ENCODE measurements at places on chromosomes 4 and X.

- no peak for DNase-seq
These were observed 148.0 kb upstream of the JADE1 start for GRCh38 chr4:128661479-128661878.

GRCh38 chr4:145315811-145316225, 135.4 kb upstream of the OTUD4 start:
- DNase-seq: no peak

DNA sequence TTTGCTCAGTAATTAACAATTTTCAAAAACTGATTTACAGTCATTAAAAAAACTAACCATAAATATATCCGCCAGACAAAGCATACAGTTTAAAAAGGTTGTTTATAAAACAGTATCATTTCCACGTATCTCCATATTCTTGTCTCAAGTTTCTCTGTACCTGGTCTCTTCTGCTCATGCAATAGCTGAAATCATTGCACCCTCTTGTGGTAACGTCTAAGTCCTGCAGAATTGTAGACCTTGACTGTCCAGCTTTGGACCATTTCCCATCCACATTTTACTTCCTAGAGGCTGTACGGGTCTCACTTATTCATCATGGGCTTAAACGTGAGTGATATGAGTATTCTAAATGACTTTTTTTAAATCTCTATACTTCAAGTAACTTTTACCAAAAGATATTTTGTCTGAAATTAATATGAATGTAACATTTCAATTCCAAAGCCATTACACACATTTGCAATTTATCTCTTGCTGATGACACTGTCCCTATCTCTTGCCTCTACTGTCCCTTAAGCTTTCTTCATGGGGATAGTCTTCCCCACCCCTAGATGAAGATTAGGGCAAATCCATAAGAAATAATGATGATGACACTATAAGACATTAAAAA, 118.5 kb downstream of the BTC start:
- DNase-seq: no peak

DNA sequence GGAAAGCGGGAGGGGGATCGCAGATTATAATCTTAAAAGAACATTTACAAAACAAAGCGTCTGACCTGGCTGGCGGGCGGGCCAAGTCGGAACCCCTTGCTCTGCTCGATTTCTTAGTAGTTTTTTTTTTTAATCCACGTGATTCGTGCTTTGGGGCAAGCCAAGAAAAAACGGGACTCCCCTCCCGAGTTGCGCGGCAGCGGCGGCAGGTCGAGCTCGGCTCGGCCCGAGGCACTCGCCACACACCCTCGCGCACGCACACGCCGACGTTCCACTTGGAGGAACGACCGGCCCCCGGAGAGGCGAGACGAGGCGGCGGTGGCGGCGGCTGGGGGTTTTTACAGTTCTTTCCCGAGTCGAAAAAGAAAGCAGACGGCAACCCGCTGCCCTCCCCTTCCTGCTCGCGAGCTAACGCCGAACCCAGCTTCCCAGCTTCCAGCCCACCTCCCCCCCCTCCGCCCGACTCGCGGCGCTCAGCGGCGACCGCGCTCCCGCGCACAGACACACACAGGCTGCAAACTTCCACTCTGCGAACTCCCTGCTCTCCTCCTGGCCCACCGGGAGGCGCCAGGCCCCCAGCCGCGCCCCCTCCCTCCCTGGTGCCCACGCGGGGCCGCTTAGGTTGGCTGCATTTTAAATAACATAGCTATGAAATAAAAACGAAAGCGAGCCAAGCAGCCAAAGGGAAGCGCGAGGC, 1.2 kb downstream of the BCOR start:
- DNase-seq: no peak

DNA sequence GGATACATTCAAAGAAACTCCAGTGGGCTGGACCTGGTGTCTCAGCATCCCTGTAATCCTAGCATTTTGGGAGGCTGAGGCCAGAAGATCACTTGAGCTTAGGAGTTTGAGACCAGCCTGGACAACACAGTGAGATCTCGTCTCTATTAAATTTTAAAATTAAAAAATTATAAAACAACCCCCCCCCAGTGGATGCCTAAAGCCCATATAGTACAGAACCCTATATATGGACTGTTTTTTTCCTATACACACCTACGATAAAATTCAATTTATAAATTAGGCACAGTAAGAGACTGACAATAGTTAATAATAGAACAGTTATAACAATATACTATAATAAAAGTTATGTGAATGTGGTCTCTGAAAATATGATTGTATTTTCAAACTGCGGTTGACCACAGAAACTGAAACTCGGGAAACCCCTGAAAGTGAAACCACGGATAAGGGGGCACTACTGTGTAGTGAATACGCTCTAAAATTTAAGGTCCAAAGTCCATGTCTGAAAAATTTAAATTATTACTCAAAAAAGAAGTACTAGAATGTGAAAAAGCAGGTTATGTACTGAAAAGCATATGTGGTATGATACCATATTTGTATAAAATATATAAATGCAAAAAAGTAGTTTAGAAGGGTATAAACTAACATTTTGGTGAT, 2.0 kb downstream of the SMIM14 start:
- no peak for DNase-seq

DNA sequence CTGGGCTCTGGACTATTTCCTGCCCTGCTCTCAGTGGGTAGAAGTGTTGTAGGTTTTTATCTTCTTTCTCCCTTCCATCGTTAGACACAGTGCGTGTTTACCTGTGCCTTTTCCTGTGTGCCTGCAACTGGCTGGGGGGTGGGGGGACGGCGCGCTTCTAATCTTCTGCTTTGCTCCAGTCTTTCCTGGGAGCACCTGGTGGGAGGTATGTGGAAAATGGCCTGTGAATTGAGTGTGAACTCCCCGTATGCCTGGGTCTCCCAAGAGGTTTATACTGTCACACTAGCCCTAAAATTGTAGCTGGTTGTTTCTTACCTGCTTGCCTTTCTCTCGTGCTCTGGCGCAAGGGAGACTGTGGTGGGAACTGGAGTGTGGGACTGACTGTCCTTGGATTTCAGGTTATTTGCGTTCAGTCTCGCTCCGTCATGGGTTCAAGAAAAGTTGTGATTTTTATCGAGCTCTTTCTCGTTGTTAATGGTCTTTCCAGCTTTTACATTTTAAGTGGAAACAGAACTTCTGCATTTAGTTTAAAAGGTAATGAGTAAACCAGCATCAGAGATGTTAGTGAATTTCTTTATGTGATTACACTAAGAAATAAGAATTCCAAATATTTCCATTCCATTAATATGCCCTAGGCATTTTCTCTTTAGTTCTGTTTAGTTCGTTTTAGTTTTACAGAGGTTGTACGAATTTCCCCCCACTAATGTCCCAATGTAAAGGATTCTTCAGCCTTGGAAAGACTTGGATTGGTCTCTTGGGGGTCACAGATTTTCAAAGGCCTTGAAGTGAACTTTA, 15.3 kb downstream of the MRPL1 start:
- no peak for DNase-seq

DNA sequence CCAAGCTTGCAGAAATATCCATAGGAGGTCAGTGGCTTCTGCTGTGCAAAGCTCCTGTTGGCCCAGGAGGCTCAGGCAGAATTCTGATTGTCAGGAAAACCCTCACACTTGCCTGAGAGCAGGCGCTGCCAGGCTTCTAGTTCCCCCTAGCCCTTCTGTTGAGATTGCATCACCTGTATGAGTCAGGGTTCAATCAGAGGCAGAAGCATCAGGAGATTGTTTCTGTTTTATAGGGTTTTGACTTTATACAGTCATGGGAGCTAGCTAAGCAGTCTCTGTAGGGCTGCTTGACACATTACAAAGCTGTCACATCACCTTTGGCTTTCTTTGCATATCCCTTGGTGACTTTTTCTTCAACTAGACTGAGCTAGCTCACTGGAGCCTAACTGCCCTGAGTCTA, 27.8 kb downstream of the DIPK2B start:
- no peak for DNase-seq

DNA sequence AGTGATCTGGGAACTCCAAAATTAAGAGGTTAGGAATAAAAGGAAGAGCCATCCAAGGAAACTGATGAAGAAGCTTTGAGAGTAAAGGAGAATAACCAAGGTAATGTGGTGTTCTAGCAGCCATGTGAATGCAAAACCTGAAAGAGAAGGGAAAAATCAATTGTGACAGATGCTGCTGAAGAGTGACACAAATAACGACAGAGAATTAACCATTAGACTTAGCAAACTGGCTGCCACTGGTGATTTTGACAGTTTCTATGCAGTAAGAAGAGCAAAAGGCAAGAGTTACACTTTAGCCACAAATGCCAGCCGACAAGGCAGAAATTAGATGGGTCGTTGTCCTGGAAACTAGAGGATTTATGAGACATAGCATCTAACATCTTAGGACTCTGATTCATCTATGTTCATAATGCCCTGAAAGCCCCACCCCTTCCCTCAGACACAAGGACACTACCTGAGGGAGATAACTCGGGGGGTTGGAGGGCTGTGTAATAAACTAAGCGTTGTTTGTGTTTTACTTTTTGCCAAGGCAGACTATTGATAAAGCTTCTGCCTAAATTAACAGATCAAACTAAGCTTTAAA, 13.0 kb upstream of the TMEM144 start:
- DNase-seq: no peak

GRCh38 chrX:29671421-29671820, 543.9 kb upstream of the MAGEB2 start:
- DNase-seq: no peak

DNA sequence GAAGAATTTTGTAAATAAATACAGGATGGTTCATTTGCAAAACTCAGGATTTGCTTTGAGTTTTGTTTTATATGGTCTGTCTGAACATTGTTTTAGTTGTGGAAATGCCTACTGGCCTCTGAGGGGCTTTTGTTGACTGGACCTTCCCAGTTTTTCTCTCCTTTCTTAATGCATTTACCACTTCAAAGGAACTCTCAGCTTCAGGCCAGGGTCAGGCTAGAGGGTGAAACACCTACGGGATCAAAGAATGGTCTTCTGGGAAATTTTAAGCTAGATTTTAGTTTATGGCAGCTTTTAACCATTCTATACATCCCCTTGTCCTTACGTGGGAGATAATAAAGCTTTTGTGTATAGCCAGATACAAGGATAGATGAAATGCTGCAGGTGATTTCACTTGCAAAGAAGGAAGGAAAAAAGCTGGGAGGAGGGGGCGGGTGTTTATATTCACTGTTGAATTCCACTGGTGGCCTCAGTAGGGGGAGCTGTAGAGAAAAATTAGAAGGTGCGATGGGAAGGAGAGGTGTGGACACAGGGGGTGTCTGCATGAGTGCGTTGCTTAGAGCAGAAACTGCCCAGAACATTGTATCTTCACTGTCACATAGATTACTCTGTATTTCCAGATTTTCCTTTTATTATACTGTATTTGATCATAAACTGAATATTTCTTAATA, 151.8 kb downstream of the TSPAN5 start:
- DNase-seq: no peak

DNA sequence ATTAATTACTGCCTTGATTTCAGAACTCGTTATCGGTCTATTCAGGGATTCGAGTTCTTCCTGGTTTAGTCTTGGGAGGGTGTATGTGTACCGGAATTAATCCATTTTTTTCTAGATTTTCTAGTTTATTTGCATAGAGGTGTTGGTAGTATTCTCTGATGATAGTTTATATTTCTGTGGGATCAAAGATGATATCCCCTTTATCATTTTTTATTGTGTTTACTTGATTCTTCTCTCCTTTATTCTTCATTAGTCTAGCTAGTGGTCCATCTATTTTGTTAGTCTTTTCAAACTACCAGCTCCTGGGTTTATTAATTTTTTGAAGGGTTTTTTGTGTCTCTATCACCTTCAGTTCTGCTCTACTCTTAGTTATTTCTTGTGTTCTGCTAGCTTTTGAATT, 32.1 kb downstream of the CDX4 start:
- DNase-seq: no peak

DNA sequence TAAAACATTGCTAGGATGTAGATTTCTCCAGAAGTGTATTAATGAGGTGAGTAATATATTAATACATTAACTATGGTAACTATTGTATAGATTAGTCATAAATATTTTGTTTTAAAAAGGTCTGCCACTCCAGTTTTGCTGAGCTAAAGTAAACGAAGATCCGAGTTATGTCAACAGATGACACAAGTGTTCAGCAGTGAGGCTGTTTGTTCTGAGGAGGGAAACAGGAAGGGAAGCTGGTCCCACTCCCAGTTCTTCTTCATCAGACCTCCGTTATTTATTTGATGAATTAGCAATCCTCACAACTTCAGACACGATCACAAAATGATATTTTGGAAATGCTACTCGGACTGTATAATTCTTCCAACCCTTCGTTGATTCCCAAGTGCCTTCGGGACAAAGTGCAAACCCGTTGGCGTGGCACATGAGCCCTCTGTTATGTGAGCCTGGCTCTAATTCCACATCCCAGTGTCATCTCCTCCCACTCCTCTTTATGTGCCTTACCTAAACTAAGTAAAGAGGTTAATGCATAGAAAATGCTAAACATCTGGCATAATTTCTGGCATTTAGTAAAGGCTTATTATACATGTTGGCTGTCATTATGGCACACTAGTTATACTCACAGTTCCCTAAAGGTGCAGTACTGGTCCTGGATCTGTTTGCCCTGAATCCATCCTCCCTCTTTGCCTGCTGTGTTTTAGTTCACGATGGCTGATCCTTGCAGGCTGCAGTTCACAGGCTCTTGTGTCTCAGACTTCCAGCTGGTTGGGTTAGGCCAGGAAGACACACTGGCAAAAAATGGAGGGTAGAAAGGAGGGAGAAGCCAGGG, 190.6 kb upstream of the LNX1 start:
- DNase-seq: no peak

DNA sequence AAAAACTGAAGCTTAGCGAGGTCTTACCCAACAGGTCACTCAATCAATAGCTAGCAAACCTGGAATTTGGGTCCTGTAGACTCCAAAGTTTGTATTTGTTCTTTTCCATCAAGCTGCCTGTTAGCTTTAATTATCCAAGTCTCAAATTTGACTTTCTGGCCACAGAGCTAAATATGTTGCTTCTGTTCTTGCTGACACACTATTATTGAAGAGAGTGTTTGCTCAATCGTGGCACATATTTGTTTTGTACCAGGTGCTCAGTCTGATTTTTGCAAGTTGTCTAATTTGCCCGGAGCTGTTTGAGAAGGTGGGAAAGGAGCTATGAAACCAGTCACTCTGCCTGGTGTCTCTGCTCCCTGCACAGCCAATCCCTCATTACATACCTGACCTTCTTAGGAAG, 41.7 kb upstream of the FRMD7 start:
- DNase-seq: no peak

GRCh38 chr4:41633321-41633720, 95.4 kb downstream of the LIMCH1 start:
- no peak for DNase-seq
